ENCODE measurements at places on chromosomes 5 and 9. TPM values are rescaled to one million over a fixed set of nuclear protein-coding genes. Genes with fewer than 3 reads are reported as not detected.

SEC61B gene
- total RNA-seq, result 230 TPM

GLE1 gene
- total RNA-seq, result 28.1 TPM

LRRC70 gene
- total RNA-seq, result 0.17 TPM

GAS1 gene
- 16.1 TPM for total RNA-seq

SPINK4 gene
- not detected for total RNA-seq

HAVCR1 gene
- not detected for total RNA-seq

INSL6 gene
- not detected for total RNA-seq

SECISBP2 gene
- 23.5 TPM for total RNA-seq

SPINK13 gene
- not detected for total RNA-seq

CDH9 gene
- total RNA-seq, result not detected

PCDHB9 gene
- not detected for total RNA-seq

PARP8 gene
- 3.3 TPM for total RNA-seq

TAL2 gene
- not detected for total RNA-seq

SERF1A gene
- 1.5 TPM for total RNA-seq

PCDH1 gene
- total RNA-seq, result 0.15 TPM

EIF4E1B gene
- not detected for total RNA-seq

SPTLC1 gene
- 76.2 TPM for total RNA-seq

GLRA1 gene
- total RNA-seq, result not detected

CNTNAP3B gene
- total RNA-seq, result 5.8 TPM

ADRB2 gene
- total RNA-seq, result 1.9 TPM

CCDC171 gene
- total RNA-seq, result 1.5 TPM

TIMD4 gene
- not detected for total RNA-seq

URM1 gene
- total RNA-seq, result 45.6 TPM

DDX4 gene
- not detected for total RNA-seq

Data from bronchus fibroblast of lung (primary cell).